ENCODE measurements at places on chromosomes 6 and 20.

DNA sequence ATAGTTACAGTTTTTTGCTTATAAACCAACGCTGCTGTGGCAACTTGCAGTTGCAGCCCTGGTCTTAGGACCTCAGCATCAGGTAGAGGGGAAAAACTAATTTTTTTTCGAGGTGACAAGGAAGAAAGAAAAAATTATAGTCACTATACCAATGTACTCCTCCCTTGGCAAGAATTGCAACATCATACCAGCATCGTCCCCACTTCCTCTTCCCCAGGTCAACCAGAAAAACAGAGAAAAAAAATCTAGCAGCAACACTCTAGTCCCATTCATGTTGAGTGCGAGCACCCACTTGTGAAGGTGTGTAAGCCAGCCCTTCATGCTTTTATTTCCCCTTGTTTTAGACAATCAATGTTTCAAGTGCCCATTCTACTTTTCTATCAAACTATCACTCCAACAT is 13.1 kb upstream of the DCBLD1 start:
- DNase-seq, result no peak

- no peak for DNase-seq
These were observed 157.9 kb downstream of the LY86 start for GRCh38 chr6:6746333-6746969.

GRCh38 chr6:45132059-45132458 is 196.1 kb upstream of the RUNX2 start:
- peak; percentile 69 for DNase-seq

GRCh38 chr6:107642861-107643328 is 153.0 kb downstream of the SOBP start:
- no peak for DNase-seq

DNA sequence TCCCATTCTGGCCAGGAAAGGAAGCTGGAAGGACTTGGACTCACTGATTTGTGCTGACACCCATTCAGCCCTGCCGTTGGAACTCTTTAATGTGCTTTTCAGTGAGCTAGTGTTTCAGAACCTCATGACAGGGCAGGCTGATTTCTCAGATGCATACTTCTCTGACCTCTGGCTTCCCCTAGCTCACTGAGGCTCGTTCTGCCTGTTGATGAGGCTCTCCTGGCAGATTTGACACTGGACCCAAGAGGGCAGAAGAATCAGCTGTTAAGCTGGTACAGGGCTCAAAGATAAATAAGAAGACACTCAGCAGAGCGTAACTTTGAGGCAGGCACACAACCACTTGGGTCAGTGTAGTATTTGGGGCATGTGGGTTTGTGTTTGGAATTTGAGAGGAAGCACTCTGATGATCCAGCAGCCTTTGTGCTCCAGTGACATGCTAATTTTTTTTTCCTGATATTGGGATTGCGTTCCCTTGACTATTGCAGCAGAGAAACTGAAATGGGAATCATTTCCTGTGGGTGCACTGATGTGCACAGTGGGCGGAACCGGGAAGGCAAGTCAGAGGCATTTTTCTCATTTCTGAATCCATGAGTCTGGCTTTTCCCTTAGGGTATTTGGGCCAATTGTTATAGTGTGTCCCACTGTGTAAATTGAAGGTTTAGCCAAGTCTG is 80.2 kb downstream of the CARMIL1 start:
- peak; percentile 63 for DNase-seq

DNA sequence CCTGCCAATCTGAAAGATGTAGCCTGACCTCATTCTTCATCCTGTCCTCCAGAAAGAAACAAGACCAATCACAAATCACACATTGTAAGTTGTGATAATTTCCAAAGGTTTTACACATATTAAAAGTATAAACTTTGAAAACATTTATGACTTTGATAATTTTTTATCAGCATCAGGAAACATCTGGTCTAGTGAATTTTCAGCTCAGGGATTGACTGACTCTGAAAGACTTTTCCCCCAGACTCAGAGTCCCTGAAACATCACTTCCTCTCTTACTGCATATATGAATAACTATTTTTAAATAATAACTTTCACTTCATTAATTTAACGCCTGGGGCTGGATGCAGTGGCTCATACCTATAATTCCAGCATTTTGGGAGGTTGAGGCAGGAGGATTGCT is 48.5 kb upstream of the SSTR4 start:
- no peak for DNase-seq

GRCh38 chr6:116522896-116523295 is 11.5 kb downstream of the CALHM5 start:
- DNase-seq, result no peak

- no peak for DNase-seq
These were observed 7.4 kb upstream of the TJAP1 start for GRCh38 chr6:43469947-43470346.

DNA sequence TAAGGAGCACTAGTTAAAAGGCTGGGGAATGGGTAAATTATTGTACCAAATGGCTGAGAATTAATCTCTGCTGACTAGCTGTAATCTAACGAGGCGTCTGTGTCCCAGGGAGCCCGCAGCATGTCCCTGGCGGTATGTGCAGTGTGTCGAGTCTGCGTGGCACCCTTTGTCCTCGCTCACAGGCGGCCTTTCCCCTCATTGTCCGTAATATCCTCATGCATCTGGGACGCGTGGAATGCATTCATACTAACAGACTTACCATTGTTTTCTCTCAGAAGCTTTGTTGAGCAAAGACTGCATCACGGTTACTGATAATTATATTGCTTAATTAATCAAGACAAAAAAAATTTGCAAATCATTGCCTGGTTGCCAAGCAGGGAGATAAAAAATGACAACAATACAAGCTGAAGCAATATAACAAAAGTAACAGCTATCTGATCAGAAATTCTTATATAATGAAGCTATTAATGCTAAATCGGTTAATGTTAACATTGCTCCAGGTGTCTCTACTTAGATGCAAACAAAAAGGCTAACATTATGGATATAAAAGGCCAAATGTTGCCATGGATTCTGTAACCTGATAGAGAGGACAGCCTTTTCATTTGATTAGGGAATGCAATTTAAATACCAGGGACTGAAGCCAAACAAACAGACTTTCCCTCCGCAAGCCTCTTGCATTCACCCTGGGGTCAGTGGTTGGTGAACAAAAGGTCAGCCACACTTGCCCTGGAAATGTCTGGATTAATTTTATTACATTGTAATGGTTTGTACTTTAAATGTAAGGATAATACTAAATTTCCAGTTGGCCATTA is 124.8 kb downstream of the INSM1 start:
- DNase-seq, result no peak

DNA sequence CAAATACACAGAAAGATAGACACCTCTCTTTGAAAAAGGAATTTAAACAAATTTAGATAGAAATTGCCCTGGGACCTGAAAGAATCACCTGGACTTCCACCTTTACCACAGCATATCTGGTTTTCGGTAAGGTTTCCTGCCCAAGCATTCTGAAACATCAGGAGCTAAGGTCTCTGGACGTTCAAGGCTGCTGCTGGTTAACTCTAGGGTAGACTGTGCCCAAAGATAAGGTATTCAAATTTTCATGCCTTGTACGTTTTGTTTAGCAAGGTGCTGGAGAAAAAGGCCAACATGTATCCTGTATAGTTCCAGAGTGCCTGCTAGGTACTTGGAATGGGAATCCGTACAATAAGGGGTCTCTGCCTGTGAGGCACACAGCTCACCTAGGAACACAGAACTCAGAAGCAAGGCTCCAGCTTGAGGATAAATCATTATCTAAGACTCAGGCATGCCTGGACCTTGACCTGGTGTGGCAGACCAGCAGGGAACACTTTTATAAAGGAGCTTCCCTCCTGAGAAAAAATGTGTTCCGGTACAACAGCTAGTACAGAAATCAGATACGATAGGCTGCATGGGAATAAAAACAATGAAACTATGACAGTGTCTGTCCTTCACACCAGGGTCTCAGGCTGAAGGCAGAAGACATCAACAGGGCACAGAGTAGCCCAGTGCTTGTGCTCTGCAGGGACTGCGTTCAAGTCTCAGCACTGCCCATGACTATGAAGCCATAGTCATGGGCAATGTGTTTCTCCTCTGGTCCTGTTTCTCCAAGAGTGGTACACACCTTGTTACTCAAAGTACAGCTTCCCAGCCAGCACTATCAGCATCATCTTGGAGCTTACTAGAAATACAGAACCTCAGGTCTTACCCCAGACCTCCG is 70.4 kb downstream of the METTL24 start:
- DNase-seq, result no peak

- DNase-seq, result peak; percentile 51
These were observed 10.7 kb downstream of the TUBB start for GRCh38 chr6:30730601-30731435.

All from cardiac muscle cell (in vitro differentiated cells and primary cell).